ENCODE measurements at places on chromosomes 12 and 14.

GRCh38 chr12:8661016-8661415, 1.6 kb downstream of the MFAP5 start:
- DNase-seq = no peak

- no peak for DNase-seq
Observed at GRCh38 chr14:104341532-104342434, 203.4 kb downstream of the KIF26A start.

GRCh38 chr14:102454711-102455110, 54.9 kb downstream of the ANKRD9 start:
- no peak for DNase-seq

- DNase-seq = peak; percentile 100
Observed at GRCh38 chr12:54280468-54281260, at the start of gene HNRNPA1. TSS of gene HNRNPA1 (plus strand) at chr12:54280726. CDS start at chr12:54280808, 82 bp downstream.

DNA sequence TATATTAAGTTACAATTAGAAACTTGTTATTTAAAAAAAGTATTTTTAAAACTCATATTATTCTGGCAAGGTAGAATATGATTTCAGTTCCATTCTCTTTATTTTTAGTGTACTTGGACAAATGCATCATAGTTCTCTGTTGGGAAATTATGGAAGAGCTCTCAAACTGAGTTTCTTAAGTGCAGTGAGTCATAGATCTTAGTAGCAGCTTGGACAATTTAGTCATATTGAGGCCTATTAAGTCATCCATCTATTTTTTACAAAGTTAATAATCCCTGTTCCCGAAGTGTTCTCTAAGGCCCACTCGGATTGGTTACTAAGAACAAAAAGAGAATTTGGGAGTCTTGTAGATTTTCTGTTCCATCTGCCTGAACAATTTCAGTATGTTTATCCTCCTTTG, 113.9 kb downstream of the ANO4 start:
- DNase-seq = no peak

GRCh38 chr12:51369581-51369980, 21.6 kb downstream of the GALNT6 start:
- no peak for DNase-seq

DNA sequence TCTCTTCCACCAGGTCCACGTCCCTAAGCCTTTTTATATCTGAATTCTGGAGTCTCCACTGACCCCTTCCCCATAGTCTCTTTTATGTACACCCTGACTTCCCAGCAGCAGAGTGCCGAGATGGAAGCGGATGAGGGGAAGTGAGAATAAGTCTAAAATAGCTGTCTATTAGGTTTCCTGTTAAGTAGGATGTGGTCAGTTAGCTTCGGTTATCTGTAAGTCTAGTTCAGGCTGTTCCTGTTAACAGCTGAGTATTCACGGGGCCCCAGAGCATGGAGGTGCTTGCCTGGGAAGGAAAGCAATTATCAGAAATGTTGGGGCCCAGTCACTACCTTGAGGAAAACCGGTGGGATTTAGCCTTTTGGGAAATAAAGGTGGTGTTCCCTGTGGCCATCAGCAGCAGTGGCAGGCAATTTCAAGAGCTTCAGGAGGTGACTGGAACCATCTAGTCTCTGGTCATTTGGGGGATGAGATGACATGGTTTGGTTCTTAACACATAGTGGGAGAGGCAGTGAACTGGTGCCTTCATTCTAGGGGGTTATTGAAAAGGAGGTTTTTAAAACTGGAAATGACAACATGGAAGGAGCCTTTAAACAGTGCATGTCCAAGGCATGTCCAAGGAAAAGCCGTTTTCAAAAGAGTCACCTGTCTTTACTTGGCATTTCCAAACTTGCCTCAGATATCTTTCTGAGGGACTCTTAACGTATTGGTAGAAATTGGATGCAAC, 21.8 kb downstream of the CHST11 start:
- no peak for DNase-seq

GRCh38 chr12:20366776-20367409, 1.4 kb upstream of the PDE3A start:
- no peak for DNase-seq

GRCh38 chr14:103149351-103150237, 26.3 kb downstream of the TNFAIP2 start:
- DNase-seq = no peak

GRCh38 chr14:62381311-62382070, 619.3 kb downstream of the SNAPC1 start:
- DNase-seq = no peak

DNA sequence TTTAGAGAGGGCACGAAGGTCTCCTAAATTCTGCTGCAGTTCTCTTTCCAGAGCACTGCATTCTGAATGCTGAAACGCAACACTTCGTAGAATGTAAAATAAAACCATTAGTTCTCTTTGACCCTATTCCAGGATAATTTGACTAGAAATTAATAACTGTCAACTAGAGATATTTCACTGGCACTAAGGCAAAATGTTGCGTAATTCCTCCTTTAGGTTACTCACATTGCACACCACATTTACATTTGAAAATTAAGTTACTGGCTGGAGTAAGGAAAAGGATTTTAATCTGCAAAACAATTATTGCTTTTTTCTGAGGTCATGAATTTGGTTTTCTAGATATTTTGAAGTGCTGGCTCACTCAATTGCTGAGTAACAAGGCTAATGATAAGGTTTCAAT, 58.0 kb upstream of the TRHDE start:
- peak; percentile 32 for DNase-seq

DNA sequence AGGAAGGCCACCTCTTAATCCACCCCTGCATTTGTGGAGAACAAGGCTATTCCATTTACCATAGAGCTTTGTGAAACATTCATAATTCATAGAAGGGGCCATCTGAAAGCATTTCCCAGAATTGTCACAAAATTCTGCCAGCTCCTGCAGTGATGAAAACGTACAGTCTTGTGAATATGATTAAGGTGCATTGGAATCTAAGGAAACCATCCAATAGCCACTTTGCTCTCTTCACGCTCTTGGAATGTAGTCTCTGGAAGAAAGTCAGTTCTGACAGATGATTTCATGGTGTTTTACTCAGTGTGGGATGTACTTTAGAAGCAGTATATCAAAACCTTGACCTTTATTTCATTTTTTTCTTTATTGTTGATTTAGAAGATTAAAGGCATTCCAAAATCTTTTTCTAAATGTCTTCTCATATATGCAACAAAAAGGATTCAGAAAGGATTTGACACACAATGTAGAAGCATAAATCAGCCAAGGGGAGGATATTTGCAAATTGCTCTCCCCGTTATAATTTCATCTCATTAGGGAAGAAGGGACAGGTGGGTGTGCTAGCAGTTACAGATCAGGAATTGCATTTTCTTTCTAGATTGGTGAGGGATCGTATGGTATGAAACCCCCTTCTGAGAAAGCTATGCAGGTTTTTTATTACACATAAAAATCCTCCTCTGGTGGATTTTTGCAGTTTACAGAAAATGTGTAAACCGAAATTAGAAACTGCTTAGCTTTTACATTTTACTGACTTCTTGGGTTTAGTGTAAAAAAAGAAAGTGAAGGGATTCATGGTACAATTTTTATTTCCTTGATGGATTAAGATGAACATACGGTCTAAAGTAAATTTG, 390.2 kb downstream of the LRIG3 start:
- no peak for DNase-seq

DNA sequence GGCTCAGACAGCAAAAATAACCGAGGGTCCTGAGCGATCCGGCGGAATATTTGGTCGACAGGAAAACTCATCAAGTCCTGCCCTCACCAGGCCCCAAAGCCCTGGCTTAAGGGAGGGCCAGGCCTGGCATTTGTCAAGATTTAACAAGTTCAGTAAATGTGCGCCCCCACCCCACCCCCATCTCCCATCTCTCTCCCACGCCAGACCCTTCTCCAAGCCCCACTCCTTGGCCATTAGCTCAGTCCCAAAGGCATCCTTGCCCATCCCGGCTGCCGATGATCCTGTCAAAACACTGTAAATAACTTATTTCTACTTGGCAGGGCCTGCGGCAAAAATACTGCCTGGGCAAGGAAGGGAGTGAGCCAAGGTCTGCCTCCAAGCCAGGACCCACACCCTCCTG, 52.8 kb downstream of the ITPK1 start:
- no peak for DNase-seq

DNA sequence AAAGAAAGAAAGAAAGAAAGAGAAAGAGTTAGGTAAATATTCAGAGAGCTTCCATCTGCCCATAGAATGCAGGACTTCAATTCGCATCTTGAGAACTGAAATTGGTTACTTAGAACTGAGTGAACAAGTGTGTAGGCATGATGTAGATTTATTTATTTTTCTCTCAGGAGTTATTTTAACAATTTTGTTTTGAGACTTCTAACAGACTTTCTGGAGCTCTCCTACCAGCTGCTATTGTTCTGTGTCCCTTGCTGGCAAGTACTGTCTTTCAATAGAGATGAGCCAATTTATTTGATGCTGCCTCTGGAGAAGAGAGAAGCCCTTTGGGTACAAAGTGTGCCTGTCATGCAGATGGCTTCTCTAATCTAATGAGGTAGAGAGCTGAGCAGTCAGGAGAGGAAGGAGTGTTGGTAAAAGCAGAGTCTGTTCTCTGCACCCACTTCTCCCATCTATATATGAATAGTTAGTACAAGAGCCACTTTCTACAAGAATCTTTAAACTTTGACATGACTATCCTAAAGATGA, 67.0 kb downstream of the SYT1 start:
- DNase-seq = peak; percentile 63

- DNase-seq = no peak
Observed at GRCh38 chr14:73311708-73312030, 74.4 kb downstream of the PAPLN start.

GRCh38 chr12:101074940-101075680, 134.9 kb downstream of the SLC5A8 start:
- no peak for DNase-seq

- no peak for DNase-seq
Observed at GRCh38 chr12:113875691-113876090, 90.4 kb downstream of the RBM19 start.

DNA sequence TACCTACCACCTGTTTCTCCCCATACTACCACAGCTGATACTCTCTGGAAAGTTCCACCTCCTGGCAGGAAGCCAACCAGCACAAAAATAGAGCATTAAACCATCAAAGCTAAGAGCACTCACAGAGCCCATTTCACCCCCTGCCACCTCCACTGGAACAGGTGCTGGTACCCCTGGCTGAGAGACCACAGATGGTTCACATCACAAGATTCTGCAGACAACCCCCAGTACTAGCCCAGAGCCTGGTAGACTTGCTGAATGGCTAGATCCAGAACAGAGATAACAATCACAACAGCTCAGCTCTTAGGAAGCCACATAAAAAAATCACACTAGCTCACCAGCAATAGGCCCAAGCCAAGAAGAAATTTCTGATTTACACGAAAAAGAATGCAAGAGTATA, 855.2 kb downstream of the FSCB start:
- DNase-seq = no peak

- DNase-seq = no peak
Observed at GRCh38 chr12:85504624-85505023, 224.6 kb downstream of the ALX1 start.

DNA sequence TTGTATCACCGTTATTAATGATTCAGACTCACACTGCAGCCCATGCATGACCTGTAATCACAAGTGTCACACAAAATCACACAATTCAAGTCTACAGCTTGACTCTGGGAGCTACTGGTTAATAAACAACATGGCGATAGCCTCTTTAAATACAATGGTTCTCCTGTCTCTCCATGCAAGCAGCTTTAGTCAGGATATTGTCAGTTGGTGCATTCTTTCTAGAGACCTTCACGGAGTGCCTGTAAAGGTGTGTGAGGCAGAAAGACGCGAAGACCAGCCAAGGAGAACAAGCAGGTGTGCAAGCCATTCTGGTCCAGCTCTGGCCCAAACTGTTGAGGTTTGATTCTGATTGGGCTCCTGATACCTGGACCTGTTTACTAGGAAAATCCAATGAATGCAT, 40.0 kb upstream of the FOXN3 start:
- no peak for DNase-seq

DNA sequence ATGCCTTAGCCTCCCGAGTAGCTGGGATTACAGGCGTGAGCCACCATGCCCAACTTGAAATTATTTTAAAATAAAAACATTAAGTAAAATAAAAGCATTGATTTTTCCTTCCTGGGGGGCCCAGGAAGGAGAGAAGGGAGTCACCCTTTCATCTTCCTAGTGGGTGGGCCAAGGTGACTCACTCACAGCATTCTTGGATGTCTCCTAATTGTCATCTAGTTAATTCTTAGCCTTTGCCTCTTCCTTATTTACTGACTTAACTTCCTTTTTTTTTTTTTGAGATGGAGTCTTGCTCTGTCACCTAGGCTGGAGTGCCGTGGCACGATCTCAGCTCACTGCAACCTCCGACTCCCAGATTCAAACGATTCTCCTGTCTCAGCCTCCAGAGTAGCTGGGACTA, 29.2 kb downstream of the TMEM120B start:
- DNase-seq = no peak

- DNase-seq = no peak
Observed at GRCh38 chr12:54301428-54302048, 723 bp upstream of the NFE2 start.

DNA sequence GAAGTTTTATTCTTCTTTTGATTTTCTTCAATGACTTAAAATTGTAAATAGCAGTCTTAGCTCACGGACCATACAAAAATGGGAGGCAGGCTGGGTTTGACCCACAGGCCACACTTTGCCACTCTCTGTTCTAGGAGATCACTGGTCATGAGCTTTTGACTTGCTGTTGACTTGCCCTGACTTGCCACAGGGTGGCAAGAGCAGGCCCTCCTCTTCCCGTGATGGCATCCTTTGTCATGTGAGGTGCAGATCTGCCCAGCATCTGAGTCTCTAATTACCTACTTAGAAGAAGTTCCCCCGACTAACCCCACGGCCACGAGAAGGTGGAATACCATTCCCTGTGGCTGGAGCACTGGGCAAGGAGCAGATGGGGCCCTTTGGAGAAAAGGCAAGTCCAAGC, 81.0 kb upstream of the SCAF11 start:
- no peak for DNase-seq

DNA sequence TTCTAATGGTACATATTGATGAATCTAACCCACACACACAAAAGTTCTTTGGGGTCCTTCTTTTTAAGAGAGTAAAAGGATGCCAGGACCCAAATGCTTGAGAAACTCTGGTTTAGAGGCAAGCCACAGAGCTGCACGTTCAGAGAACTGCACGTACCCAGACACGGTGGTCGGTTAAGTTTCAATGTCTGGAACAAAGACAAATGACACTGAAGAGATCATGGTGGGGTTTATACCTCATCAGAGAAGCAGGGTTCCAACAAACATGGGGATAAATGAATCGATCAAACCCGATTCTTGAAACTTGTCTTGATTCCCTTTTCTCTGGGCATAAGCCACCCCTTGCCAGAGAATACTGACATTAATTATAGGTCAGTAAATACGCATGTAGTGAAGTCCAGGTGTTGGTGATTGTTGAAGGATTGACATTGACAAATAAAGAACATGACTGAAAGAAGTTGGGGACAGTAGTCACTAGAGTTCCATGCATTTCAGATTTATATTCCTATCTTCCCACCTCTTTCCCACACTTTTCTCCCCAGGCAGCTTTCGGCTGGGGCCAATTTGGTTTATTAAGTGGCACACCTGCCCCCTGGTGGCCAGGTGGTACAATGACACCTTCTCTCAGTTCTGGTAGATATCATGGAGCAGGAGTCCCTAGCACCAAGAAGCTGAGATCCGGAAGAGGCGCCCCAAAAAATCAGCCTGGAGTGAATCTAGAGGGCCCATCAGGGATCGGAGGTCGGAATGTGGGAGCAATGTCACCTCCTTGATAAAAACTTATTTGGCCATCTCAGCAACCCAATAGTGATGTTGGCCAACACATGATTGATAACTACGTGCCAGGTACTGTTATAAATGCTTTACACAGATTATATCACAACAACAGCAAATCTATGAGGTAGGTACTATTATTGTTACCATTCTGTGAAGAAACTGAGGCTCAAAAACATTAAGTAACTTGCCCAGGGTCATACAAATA, 17.8 kb upstream of the HDAC7 start:
- no peak for DNase-seq

- no peak for DNase-seq
Observed at GRCh38 chr12:66453120-66453519, 150.8 kb downstream of the HELB start.
